ENCODE measurements at places on chromosomes 12 and 14. TPM values are rescaled to one million over a fixed set of nuclear protein-coding genes. Genes with fewer than 3 reads are reported as not detected.

DNA sequence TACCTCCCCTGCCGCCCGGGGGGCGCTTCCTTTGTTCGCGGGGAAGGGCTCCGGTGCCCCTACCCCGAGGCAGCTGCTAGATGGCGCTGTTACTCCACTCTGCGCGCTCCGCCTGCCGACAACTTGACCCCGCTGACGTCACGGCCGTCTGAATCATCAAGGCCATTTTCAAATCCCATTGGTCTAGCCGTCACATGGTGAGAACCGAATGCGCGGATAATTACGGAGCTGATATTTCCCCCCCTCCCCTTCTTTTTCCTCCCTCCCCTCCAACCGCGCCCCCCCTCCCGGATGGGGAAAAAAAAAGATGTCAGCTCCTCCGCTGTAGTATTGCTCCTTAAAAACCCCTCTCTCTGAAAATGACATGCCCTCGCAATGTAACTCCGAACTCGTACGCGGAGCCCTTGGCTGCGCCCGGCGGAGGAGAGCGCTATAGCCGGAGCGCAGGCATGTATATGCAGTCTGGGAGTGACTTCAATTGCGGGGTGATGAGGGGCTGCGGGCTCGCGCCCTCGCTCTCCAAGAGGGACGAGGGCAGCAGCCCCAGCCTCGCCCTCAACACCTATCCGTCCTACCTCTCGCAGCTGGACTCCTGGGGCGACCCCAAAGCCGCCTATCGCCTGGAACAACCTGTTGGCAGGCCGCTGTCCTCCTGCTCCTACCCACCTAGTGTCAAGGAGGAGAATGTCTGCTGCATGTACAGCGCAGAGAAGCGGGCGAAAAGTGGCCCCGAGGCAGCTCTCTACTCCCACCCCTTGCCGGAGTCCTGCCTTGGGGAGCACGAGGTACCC, at the start of gene HOXC10:
TSS of gene HOXC10 (plus strand) at position 246 of the 791 bp plus-strand sequence. CDS start at position 360, 114 bp downstream.
- DNase-seq = peak; percentile 98

The CCDC196 gene
- not detected for total RNA-seq

The SLC35F4 gene
- not detected for total RNA-seq

- no peak for DNase-seq
Observed at GRCh38 chr12:118055865-118056773, 4.9 kb downstream of the WSB2 start.

DNA sequence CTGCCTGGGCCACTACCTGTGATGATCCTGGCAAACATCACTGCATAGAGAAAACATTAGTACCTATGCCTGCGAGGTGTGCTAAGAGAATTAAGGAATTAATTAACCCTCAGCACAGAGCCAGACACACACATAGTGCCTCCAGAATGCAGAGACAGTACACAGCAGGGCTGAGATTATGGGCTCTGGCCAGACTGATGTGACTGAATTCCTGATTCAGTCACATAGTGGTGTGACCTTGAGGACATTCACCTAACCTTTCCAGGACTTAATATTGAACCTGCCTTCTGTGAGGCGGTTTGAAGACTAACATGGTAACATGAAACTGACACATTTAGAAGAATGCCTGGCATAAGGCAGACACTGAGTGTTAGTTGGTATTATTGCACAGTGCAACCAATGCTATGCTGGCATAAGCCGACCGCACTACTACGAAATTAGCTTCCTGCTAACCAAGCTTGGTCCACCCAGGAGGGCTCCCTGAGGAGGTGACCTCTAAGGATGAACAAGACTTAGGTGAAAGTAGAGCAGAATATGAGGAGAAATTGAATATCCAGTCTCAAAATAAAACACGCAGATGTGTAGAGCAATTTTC, 32.0 kb upstream of the SELPLG start:
- DNase-seq = no peak

DNA sequence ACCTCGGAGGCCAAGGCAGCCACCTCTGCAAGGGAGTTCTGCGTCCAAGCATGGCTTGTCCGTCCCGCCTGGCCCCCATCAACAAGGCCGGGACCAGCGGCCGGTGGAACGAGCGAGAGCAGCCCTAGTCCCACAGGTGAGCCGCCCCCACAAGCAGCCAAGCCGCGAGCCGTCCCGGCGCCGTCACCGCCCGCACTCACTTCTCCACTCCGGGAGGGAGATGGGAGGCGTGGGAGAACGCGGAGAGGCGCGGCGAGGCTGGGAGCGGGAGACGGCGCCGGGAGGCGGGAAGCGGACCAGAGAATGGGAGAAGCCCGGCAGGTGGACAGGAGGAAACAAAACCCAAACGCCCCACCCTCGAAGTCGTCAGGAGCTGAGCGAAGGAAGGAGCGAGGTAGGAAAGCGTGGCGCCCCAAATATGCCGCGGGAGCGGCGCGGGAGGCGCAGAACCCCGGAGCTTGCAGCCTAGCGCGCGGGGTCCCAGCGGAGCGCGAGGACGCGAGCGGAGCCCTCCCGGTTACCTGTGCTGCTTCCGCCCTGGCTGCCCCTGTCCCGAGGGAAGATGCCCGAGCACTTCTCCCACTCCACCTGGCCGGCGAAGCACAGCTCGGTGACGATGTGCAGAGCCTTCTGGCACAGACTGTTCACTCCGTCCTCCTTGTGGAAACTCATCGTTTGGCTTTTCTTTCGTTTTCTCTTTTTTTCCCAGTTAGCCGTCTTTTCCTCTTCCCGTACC, 600 bp downstream of the SYT10 start:
- peak; percentile 73 for DNase-seq

GRCh38 chr12:32181498-32182175, 75.0 kb downstream of the BICD1 start:
- DNase-seq = no peak

The SYNE3 gene
- 0.03 TPM for total RNA-seq

The CLEC4C gene
- total RNA-seq = not detected

DNA sequence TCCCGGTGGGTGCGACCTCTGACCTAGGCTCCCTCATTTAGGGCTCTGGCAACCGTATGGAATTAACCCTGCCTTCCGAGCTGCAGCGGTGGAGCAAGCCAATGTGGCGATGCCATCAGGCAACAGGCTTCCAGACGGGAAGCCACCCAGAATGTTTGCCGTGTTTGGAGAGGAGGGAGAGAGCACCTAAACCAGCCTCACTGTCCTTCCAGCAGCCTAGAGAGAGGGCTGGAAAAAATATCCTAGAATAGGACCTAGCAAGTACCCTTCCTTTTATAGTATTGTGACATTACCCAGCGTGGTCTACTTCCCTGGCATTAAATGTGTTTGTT, 287 bp upstream of the SLC2A13 start:
- no peak for DNase-seq

DNA sequence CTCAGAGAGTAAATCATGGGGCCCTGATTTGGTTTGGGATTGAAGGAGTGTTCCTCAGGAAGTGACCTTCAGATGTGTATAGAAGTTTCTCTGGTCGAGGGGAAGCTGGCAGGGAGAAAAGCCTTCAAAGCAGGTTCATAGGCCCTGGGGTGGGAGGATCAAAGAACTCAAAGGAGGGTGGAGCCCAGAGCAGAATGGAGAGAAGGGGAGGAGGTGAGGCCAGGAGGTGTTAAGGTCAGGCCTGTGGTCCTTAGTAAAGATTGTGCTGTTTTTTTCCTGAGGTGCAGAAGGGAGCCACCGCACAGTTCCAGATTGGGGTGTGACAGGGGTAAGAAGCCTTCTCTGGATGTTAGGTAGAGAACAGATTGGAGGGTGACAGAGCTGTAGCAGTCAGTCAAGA, 9.7 kb upstream of the CFAP251 start:
- DNase-seq = no peak

GRCh38 chr12:47774663-47775062, 1.6 kb downstream of the SLC48A1 start:
- DNase-seq = no peak

The CLEC12A gene
- total RNA-seq = not detected

The KDM2B gene
- total RNA-seq = 137 TPM

DNA sequence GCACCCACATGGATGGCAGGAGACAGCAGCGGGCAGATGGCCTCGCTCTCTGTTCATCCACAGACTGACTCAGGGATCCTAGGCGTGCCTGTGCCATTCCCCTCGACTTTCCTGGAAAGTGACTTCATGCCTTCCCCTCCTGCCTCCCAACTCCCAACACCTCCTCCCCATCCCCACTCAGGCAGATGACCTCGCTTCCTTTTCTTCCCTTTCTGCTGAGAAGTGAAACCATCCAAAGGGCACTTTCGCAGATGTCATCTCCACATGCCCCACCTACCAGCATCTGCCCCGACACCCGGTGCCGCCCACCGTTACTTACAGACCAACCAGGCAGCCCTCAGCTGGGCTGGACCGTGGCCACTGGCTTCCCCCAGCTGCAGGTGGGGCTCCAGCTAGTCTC, 29.6 kb downstream of the BEGAIN start:
- DNase-seq = no peak

DNA sequence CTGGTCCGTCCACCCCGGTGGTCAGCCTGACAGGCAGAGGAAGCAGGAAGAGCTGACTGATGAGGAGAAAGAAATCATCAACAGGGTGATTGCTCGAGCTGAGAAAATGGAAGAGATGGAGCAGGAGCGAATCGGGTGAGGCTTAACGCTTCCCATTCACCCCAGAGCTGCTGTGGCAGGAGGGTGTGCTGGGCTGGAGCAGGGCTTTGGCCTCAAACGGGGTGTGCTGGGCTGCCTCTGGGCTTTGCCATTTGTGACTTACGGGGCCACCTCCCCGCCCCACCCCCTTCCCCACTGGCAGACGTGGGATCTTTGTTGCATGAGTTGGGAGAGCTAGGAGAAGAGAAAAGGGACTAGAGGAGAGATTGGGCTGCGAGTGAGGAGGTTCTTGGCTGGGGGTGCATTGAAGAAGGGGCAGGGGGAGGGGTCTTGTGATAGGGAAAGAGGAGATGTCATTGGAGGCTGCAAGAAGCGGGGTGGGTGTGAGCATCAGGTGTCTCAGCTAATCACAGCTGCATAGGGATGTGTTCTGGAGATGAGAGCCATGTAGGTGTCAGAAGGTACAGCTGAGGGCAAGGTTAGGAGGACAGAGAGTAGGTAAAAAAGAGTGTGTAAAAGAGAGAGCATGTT, 56.3 kb downstream of the RPH3A start:
- DNase-seq = peak; percentile 62

DNA sequence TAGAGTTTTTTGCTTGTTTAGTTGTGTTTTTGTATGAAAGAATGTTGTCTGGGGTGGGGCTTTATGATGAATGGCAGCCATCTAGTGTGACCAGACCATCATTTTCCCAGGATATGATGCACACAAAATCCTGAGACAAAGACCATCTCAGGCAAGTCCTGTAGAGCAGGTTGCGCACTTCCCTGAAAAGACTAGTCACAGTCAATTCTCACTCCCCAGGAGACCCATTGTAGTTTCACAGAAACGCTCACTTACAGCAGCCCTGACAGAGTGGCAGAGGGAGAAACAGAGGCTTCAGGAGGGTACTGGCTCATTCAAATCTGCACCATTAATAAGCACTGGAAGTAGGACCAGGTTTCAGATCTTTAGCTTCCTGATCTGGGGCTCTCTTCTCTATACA, 183.2 kb downstream of the TMEM117 start:
- DNase-seq = peak; percentile 15

The CDH24 gene
- 17.8 TPM for total RNA-seq

DNA sequence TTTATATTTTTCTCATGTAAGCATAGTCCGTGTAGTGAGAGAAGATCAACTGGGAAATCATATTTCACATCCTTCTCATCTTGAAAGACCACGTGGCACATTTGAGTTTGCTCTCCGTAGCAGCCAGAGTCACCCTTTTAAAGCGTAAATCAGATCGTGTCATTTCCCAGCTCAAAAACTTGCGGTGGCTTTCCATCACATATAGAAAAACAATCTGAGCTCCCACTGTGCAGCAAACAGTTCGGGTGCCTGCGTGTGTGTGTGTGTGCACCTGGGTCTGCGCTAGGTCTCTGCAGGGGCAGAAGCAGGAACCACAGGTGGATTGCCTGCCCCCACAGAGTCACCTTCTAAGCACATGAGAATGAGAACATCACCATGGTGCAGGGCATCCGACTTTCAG, 338.2 kb downstream of the TRHDE start:
- peak; percentile 18 for DNase-seq

- DNase-seq = no peak
Observed at GRCh38 chr12:53051058-53051880, 1.4 kb downstream of the TNS2 start.

The LMO3 gene
- total RNA-seq = 15.1 TPM

The AMIGO2 gene
- total RNA-seq = 3.5 TPM

DNA sequence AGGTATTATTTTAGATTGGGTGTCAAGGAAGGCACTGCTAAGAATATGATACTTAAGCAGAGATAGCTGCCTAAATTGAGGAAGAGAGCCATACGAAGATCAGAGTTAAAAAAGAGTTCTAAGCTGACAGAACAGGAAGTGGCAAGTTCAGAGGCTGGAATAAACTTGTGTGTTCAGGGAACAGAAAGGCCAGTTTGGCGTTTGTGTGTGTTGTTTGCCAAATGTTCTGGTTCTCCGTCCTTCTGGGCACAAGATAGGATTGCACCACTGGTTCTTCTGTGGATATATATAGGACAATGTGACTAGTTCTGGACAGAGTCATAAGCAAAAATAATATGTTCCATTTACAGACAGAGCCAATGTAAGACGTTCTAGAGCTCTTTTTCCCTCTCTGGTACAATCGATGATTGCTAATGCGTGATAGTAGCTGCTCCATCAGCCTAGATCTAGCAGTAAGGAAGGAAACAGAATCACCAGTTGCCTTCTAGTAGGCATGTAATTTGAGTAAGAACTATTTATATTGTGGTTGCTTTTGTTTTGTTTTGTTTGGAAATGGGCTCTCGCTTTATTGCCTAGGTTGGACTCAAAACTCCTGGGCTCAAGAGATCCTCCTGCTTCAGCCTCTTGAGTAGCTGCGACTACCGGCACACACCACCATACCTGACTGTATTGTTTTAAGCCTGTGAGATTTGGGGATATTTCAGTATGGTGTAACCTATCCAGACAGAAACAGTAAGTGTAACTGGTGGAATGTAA, 7.4 kb downstream of the BBS10 start:
- no peak for DNase-seq

GRCh38 chr12:15123401-15123800, 97.8 kb downstream of the RERG start:
- DNase-seq = no peak

The PLBD1 gene
- total RNA-seq = 16.3 TPM

DNA sequence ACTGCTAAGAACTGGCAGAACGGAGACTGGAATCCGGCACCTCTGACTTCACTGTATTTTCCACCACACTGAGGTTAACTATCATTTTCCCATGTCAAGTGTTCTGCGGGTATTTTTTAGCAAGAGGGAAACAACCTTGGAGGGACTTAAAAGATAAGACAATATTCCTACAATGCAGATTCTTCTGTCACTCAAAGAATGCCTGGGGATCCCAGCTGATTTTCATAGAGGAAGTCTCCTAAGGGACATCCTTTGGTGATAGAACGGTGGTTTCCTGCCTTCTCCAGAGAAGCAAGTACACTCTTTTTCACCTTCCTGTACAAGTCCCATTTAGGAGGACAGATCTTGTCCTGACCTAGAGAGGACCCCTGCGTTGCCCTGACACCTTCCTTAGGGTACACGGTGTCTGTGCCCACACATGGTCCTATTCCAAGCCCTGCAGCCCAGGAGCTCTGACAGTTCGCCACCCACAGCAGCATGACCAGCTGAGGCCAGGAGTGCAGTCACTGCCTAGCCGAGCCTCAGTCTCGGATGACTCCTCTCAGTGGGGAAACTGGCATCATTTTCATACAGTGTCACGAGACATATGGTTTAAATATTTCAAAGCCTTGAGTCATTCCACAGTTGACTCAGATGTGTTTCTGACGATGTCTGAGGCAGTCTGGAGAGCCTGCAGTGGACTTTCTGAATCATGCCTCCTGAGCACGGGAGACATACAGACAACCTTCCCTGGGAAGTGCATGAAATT, 181.3 kb upstream of the FKBP4 start:
- no peak for DNase-seq

All from GM23338 (cell line).